ENCODE measurements at places on chromosomes 5 and 9. TPM values are rescaled to one million over a fixed set of nuclear protein-coding genes. Genes with fewer than 3 reads are reported as not detected.

HTR4 gene
- total RNA-seq = not detected

C9orf153 gene
- 1.3 TPM for total RNA-seq

DNA sequence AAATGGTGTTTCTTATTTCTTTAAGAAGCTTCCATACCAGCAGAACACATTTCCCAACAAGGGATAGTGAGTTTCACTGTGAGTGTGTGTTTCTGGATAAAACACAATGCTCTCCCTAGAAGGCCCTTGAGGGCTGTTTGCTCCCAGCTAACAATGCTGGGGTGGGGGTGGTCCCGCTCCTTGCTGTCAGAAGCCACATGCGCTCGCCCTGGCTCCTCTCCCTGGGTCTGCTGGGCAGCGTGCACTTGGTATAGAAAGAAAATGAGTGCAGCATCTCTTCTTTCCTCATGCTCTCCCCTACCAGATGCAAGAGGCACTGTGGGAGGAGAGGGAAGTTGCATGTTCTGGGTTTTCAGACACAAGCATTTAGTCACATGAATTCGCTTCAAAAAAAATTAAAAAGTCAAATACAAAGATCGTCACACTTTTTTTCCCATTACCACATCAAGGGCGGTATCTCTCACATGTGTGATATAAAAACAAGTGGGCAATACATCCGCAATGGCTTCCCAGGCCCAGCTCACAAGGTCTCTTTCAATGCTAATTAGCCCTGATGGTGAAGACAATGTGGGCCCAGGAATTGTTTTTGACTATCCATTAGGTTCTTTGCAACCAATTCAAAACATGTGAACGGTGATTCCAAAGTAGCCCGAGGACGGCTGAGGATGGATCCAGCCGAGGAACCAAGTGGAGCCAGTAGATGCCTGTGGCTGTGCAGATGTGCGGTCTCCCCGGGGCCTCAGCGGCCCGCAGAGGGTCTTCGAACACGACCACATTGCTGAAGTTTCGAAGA is 603.6 kb downstream of the IRX1 start:
- DNase-seq = no peak

DNA sequence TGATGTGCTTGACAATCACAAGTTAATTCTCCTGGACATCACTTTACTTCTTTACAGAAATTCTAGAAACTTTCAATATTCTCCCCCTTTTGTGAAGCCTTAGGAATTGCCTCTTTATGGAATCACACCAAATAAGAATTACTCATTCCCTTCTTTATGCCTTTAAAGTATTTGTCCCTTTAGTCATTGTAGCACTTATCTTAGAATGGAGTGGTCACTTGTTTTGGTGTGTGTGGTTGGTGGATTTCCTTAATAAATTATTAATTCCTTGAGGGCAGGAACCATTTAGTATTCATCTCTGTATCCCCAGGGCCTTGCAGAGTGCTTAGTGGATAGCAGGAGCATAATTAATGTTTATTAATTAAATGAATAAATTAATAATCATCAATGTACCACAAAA is 307.0 kb downstream of the ARRDC3 start:
- no peak for DNase-seq

DNA sequence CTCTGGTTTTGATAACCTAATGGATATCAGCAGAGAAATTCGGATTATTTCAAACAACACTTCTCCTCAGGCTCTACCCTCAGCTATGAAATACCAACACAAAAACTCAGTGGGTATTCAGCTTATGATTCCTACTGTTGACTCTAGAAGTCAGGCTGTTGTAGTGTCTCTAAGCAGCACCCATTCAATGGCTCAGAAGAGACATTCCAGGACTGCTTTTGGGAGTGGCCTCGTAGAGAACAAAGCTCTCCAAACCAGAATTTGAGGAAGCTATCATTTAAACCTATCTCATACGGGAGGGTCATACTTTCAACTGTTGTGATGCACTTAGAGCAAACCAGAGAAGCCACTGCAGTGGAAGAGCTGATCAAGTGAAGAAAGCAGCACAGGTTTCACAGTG is 34.1 kb downstream of the ETF1 start:
- no peak for DNase-seq

- no peak for DNase-seq
Observed at GRCh38 chr5:61942462-61943049, 363.4 kb upstream of the KIF2A start.

Measured in body of pancreas (tissue), 4 donors.